ENCODE measurements at places on chromosomes 3 and 15. TPM values are rescaled to one million over a fixed set of nuclear protein-coding genes. Genes with fewer than 3 reads are reported as not detected.

DNA sequence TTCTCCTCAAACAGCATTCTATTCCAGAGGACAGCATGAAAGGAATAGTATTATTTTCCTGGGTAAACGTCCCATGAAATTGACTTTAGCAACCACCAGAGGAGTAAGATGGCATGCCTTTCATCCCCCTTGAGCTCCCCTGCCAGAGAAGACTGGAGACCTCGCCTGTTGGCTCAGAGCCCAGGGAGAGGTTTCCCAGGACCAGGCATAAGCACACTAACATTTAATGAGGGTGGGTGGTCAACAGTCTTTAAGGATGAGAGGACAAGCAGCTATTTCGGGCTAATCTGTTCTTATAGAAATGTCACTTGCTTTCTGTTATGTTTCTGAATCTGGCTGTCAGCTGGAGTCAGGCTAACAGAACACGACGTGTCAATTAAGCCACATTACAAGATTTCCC lies 390.5 kb downstream of the GABRG3 start:
- DNase-seq = no peak

DNA sequence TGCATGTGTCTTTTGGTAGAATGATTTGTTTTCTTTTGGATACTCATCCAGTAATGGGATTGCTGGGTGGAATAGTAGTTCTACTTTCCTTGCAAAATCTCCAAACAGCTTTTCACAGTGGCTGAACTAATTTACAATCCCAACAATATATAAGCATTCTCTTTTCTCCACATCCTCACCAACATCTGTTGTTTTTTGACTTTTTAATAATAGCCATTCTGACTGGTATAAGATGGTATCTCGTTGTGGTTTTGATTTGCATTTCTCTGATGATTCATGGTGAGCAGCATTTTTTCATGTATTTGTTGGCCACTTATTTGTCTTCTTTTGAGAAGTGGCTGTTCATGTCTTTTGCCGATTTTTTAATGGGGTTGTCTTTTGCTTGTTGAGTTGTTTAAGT lies 55.8 kb downstream of the ST8SIA2 start:
- DNase-seq = no peak

DNA sequence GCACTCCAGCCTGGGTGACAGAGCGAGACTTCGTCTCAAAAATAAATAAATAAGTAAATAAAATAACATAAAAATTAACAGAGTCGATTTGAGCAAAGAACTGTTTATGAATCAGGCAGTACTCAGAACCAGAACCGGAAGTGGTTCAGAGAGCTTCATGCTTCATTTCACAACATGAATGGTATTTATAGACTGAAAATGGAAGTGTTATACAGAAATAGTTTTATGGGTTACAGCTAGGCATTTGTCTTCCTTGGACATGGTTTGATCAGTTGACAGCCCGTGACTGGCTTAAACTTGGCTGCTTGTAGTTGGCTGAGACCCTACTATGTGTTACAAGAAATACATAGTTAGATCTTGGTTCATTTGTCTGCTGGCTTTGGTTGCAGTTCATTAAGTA lies 216.0 kb upstream of the MCTP2 start:
- no peak for DNase-seq

The FEZF2 gene
- total RNA-seq = not detected

DNA sequence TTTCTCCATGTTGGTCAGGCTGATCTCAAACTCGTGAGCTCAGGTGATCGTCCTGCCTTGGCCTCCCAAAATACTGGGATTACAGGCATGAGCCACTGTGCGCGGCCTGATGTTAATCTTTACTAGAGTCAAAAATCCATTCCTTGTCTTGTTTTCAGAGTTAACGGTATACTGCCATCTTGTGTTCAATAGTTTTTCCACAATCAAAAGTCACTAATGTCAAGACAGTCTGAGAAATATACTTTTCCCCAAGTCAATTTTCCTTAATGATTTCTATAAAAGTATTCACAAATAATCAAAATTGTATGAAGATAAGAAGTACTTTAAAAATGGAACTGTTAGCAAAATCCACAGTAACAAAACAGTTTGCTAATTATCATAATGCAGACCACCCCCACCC lies 8.5 kb downstream of the CRBN start:
- DNase-seq = no peak

The CRYGS gene
- total RNA-seq = not detected

- peak; percentile 70 for DNase-seq
Measured at GRCh38 chr3:37559461-37559860, 302.2 kb upstream of the CTDSPL start.

The SPSB4 gene
- not detected for total RNA-seq

DNA sequence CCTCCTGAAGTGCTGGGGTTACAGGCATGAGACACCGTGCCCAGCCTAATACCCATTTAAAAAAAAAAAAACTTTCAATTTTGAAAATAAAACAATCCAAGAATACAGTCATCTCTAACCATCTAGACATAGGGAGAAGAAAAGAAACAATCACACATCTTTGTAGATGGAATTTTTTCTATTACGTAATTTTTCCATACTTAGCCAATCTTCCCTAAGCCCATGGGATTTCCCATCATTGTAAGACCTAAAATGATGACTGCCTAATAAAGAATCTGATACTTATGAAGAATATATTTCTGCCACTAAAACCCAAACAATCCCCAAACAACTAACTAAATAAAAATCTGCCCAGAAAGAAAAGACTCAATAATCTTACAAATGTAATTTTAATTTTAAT lies 88.7 kb downstream of the CBLB start:
- DNase-seq = no peak

The NR2E3 gene
- not detected for total RNA-seq

GRCh38 chr15:26866298-26867199 lies at the start of gene GABRA5:
Gene GABRA5, plus strand, starts transcription at chr15:26867062. Its CDS starts 2,187 bp downstream, at chr15:26869249.
- DNase-seq = no peak

GRCh38 chr3:158420654-158421396 lies 150.2 kb upstream of the MLF1 start:
- DNase-seq = no peak
